Astrocyte of the cerebellum (primary cell): ENCODE measurements at places on chromosomes 1 and 21.

GRCh38 chr1:80211691-80212380 lies 1205.3 kb upstream of the ADGRL4 start:
- DNase-seq = no peak

DNA sequence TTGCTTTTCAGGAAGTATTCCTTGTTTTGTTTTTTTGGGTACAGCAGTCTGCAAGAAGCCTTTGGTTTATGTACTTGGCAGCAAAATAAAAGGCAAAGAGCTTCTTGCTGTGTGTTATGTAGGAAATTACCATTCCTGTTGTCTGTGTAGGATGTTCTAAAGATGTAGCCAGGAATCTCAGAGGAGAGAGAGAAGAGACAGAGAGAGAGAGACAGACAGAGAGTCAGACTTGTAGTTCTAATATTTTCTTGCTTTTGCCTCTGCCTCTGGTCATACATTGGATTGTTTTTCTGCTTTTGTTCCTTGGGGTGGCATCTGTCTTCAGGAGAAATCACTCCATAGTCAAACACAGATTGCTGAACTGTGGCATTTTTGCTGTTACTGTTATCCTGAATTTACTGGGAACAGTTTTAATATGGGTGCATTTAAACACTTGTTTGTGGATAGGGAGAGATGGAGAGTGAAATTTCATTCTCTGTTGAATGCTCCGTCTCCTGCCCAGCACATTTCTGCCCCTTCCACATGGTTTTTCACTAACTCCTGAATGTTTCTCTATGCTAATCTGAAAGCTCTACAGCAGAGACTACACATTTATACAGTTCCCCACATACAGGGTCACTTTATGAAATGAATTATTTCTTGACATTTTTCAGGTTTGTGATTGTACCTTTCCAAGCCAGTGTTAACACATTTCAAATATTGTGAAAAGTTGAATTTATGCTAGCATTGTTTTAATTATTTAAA lies 49.8 kb downstream of the POU2F1 start:
- no peak for DNase-seq

DNA sequence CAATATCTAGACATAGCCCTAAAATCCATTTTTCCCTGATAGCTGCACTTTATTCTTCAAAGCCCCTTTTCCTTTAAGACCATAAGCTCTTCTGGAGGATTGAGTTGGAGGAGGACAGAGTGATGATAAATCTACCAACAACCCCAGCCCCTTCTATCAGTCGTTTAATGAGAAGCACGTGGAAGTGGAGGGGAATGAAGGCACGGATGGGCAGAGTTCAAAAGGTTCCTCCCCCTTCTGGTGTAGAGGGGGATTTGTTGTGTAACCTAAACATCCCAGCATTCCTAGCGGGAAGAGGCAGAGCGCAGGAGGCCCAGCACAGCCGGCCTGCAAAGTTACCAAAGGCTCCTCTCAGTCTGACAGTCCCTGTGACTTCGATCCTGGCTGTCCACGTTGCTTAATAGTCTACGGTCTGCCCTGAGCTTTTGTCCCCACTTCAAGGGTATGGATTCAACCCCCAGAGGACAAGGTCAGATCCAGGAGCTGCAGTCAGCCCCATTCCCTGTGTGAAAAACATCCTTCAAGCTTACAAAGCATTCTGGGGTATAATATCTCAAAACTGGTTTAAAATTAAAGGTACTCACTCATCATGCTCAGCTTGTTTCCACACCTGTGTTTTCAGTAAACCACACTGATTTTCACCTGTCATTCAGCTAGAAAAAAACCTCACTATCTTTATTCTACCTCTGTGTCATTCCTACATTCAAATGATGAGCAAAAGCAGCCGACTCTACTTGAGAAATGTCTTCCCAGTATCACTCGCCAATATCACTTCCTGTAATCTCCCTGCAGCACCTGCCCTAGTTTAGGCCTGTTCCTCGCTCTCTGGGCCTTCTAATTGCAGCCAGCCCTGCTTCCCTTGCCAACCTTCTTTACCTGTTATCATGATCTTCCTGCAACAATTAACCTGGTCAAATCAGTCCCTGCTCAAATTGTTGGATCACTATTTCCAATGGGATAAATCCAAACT lies 117.9 kb downstream of the PLPP3 start:
- DNase-seq = no peak

DNA sequence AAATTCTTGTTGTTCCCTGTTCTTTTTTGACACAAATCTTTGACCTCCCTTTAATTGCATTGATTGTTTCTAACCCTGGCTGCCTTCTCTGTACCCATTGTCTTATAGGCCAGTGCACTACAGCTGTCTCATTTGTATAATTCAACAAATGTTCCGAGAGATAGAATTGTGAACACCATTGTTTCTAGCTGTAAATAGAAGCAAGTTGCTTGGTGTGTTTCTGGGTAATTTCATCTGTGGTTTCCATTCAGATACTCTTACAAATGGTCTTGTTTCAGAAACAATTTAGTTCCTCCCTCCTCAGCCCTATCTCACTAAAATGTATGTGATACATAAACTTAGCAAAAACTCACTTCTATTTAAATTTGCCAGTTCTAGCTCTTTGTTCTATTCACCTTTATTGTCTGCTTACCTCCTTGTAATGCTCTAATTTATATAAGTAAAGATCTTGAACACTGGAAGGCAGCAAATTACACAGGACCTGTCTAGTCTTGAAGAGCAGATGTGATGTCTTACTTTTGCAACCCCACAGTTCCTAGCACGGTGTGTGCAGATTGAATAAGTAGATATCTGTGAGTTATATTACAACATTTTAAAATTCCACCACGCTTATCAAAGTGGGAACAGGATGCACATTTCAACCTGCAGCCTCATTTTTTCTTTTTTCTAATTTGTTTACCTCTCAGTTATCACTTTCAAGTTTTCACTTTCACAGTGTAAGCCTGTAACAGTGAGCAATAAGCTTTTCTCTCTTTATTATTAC lies 515.6 kb upstream of the ZP4 start:
- no peak for DNase-seq

GRCh38 chr1:193476748-193477147 lies 290.3 kb upstream of the B3GALT2 start:
- DNase-seq = no peak

DNA sequence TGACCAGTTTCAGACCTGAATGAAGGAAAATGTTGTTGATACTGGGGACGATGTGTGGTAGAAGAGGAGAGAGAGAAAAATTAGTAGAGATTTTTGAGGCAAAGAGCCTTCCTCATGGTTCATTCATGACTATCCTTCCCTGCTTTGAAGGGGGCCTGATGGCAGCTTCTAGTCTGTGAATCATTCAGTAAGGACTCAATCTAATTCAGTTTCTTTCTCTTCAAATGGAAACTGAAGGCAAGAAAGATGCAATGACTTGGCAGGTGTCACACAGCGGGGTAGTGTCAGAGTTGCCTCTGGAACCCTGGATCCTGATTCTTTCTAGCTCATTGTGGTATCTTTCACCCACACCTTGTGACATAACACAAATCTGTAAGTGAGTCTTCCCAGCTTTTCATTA lies 14.9 kb upstream of the CD5L start:
- DNase-seq = no peak

- no peak for DNase-seq
These were observed 21.1 kb upstream of the ATP1A1 start for GRCh38 chr1:116351914-116352313.

DNA sequence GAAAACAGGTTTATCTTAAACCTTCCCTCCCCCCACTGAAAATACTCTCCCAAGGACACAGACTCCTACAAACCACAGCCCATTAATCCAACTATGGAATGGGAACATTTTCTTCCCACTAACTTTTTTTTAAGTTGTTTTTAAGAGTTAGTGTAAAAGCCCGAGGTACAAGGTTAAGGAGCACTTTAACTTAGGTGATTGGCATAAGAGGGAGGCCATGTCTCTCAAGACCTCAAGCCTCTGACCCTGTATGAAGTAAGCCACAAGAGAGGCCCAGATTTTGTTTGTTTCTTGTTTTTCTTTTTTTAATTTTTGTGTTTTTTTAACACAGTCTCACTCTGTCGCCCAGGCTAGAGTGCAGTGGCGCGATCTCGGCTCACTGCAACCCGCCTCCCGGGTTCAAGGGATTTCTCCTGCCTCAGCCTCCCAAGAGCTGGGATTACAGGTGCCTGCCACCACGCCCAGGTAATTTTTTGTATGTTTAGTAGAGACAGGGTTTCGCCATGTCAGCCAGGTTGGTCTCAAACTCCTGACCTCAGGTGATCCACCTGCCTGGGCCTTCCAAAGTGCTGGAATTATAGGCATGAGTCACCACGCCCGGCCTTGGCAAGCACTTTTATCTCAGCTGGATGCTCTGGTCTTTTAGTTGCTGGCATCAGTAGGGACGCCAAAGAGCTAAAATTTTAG lies 14.4 kb downstream of the ARMH1 start:
- DNase-seq = no peak

GRCh38 chr1:7613106-7613850 lies 157.8 kb upstream of the VAMP3 start:
- no peak for DNase-seq

- no peak for DNase-seq
These were observed 20.9 kb upstream of the ATP5PO start for GRCh38 chr21:33936301-33937038.

GRCh38 chr1:178055093-178055492 lies 38.8 kb upstream of the RASAL2 start:
- DNase-seq = no peak

DNA sequence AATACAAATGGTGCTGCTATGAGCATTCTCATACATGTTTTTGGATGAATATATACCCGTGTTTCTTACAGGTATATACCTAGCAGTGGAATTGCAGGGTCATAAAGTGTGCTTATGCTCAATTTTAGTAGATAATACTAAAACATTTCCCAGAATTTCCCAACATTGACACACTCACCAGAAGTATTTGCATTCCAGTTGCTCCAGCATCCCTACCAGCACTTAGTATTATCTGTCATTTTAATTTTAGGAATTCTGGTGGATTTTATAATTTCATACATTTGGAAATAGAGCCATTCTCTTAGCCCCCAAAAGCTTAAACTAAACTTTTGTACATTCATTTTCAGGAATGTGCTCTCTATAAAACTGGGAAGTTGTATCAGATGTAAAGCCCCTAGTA lies 67.4 kb upstream of the ZNF326 start:
- DNase-seq = no peak

- DNase-seq = no peak
These were observed 225.7 kb upstream of the KCNK2 start for GRCh38 chr1:214856843-214857242.

- DNase-seq = no peak
These were observed 94.8 kb downstream of the DISC1 start for GRCh38 chr1:231721436-231721835.

DNA sequence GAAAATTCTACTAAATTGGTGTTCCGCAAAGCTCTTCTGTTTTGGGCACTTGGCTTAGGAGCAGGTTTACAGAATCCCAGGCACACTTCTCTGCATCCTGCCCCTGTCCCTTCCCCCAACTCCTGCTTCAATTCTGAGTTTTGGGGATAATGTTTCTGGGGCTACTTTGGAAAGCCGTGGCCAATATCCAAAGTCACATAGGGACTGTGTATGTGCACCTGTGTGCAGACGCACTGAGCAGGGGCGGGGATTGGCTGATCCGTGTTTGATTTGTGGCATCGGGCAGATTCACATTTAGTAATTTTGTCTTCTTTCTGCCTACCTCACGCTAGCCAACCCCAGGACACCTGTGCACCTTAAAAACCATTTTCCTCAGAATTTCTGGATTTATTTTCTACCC lies 491.9 kb downstream of the SIPA1L2 start:
- DNase-seq = no peak

GRCh38 chr1:53121319-53122172 lies 20.9 kb downstream of the SLC1A7 start:
- DNase-seq = peak; percentile 70

GRCh38 chr1:3187415-3188149 lies 118.6 kb downstream of the PRDM16 start:
- no peak for DNase-seq

- no peak for DNase-seq
These were observed 22.5 kb upstream of the SUCO start for GRCh38 chr1:172510479-172510878.

DNA sequence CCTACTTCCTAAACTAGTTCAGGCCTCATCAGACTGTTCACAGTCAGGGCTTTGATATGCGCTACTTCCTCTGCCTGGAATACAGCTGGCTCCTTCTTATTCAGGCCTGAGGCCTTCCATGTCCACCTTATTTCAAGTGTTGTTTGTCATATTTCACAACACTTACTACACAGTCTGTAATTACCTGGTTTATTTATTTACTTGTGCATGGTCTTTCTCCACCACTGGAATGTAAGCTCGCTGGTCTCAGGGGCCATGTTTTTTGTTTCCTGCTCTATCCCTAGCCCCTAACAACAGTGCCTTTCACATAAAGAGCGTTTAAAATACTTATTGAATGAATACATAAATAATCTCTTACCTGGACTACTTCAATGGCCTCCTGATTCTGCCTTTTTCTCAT lies 4.6 kb upstream of the SRSF4 start:
- DNase-seq = no peak

DNA sequence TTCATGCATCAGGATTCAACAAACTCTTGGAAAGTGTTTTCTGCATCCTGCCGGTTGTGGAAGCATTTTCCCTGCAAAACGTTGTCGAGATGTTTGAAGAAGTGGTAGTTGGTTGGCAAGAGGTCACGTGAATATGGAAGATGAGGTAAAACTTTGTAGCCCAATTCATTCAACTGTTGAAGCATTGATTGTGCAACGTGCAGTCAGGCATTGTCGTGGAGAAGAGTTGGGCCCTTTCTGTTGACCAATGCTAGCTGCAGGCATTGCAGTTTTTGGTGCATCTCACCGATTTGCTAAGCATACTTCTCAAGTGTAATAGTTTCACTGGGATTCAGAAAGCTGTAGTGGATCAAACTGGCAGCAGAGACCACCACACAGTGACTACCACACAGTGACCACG lies 57.0 kb upstream of the PRDM2 start:
- DNase-seq = no peak

DNA sequence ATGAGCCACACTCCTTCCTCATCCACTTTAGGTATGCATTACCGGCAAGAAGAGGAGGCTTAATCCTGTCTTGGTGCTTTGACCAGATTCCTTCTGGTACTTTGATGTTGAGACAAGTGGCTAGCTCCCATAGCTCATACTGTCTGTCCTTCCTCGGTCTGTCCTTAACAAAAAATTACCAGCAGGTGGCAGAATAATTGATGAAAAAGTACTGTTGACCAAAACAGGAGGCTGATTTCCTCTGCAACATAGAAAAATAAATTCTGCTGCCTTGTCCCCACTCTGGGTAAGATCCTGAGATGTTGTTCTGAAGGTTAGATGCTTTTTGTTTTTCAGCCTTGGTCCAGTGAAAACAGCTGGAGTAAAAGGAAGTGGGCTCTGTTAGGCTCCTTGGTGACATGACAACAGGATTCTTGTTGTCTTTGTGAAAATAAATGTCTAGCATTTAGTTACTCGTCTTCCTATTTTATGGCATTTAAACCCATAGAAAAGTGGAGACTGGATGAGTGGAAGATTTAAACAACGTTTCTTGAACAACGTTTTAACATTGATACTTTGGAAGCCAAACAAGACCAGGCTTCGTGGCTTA lies 11.2 kb upstream of the HJV start:
- DNase-seq = no peak

GRCh38 chr1:244702620-244703019 lies 49.7 kb downstream of the DESI2 start:
- DNase-seq = no peak

GRCh38 chr1:63937461-63938022 lies 163.7 kb downstream of the ROR1 start:
- DNase-seq = no peak

- no peak for DNase-seq
These were observed at the start of gene HSPB7 for GRCh38 chr1:16017461-16018303. Gene HSPB7, minus strand, starts transcription at chr1:16018043. Its CDS starts 80 bp downstream, at chr1:16017963.
